NCI-H510A (cell line): ENCODE measurements at places on chromosomes 2 and 18.

- peak; percentile 98 for DNase-seq
Measured at GRCh38 chr2:219543596-219544358, at the start of the genes CHPF and TMEM198. TSS of gene CHPF (minus strand) at chr2:219543809. CDS start at chr2:219543538, 271 bp downstream. TSS of gene TMEM198 (plus strand) at chr2:219544028. CDS start at chr2:219544728, 700 bp downstream.

DNA sequence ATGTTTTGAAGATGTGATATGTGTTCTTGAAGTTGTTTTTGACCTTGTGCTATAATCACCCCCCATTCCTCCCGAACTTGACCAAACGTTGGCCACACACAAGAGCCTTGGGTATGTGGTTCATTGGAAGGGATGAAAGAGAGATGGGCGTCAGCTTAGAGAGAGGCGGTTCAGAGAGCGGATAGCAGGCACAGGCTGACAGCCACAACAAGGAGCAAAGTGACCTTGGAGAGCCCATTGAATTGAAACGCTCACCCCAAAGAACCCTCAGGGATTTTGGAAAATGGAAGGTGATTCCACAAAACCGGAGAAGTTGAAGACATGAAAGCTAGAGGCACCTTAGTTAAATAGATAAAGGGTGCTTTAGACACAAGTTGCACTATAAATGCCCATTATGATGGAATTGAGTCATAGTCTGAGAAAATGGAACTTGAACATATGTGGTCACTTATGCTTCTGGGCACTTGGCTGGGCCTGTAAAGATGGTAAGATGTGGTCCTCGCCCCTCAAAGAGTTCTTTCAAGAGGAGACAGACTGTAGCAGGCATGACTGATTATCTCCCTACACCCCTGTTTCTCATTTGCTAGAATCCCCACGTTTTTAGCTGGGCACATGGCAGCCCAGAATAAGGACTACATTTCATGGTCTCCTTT lies 188.5 kb upstream of the HAAO start:
- no peak for DNase-seq

- DNase-seq = no peak
Measured at GRCh38 chr2:44522846-44523245, 161.1 kb downstream of the CAMKMT start.

DNA sequence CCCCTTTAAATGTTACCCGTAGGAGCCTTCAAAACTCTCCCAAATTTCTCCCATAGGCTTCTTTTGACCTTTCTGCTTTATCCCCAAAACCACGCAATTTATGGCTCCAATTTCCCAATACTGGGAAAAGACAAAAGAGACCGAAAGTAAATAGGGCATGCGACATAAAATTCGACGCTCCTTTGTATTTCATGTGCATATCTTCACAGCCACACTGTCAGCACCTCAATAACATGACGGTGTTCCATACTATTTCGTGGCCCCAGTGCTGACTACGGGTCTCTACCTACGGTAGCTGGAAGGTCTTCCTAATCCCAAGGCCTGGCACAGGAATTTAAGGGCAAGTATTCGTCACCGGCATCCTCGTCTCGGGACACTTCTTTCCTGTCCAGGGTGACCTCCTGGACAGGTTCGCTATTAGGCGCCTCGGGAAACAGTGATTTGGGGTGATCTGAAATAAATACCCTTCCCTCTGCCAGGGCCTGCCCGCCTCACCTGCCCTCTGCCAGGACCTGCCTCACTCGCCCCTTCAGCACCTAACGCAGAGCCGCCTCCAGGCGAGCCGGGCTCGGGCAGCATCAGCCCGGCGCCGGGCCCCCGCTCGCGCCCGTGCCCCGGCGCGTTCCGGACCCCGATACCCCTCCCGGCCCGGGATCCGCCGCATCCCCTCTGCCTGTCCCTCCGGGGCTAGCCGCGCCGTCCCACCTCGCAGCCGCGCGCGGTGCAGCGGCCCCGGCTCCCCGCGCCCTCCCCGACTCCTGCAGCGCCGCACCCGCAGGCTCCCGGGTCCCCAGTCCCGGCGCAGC lies 680 bp downstream of the DTNB start:
- peak; percentile 63 for DNase-seq

DNA sequence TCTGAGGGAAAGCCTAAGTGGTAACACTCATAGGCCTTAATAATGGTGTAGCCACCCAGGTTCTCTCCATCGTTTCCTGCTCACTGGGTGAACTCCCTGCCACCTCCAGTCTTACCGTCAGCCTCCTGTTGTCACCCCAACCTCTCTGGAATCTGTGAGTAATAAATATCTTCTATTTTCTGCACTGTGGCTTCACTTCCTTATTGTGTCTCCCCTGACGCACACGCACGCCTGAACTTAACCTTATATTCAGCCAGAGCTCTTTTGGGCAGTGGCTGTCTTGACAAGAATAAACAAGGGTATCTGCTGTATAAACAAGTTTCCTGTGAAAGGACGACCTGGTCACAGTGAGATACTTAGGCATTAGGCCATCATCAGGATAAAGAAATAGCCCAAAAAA lies 467.2 kb downstream of the SPAG16 start:
- no peak for DNase-seq

DNA sequence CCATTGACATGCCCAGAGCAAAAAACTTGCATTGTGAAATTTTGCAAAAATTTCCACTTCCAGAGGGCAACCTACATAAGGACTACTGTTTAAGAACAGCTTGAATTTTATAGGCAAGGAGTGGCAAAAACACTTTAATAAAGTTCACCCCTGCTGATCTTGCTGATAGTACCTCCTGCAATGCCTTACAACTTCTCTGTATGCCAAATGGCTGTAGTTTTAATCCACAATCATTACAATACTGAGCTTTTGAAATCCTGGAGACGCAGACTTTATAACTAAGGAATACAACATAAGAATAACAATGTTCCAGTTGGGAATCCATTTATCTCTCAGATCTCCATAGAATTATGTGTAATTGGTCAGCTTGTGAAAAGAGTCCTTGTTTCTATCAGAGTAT lies 247.5 kb downstream of the KCNJ3 start:
- no peak for DNase-seq

DNA sequence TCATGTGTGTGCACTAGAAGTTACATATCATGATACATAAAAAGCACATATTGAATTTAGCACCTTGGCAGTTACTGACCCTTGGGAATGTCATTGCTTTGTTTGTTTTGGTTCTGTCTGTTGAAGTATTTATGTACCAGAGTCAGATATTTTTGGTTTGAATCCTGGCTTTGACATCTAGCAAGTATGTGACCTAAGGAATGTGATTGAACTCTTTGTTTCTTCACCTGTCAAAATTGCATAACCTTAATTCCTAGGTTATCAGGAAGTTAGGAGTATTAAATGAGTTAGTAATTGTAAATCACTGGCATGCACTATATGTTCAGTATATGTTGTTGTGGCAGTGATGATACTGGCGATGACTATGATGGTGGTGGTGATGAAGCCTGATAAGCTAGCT lies 1003.5 kb upstream of the NRXN1 start:
- no peak for DNase-seq

DNA sequence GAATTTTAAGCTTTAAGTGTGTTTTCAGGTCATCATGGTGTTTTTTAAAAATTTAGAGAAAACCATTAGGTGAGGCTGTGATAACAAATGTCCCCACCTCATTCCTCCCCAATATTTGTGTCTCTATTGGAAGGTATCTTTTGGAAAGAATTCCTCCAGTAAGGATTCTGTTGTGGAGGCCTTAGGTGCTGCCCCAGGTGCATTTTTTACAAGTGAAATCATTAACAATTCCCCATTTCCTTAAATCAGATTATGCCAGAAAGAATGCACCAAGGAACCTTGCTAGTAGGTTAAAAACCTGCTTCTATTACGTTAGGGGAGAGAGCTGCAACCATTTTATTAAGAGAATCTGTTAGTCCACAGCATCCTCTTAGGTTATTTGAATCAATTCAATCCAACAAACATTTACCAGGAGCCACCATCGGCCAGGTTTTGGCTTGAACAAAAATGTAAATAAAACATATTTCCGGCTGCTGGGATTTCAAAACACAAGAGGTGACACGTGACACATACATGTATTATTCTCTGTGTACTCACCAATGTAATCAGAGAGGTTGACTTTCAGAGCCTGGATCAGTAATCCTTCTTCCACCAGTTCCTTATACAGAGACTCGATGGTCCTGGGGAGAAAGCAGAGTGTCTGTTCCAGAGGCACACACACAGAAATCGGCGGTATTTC lies 112.5 kb upstream of the ASB18 start:
- no peak for DNase-seq

DNA sequence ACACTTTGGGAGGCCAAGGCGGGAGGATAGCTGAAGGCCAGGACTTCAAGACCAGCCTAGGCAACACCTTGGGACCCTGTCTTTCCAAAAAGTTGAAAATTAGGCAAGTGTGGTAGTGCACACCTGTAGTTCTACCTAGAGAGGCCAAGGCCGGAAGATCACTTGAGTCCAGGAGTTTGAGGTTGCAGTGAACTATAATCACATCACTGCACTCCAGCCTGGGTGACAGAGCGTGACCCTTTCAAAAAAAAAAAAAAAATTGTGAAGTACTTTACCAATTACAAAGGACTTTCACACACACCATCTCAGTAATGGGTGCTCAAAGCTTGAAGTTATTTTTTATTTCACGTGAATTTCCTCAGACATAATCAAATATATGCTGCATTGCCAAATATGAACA lies 65.0 kb downstream of the ATAD2B start:
- DNase-seq = no peak
